ENCODE measurements at places on chromosomes 3 and 15.
A peak's percentile ranks its signal among the peaks of the same experiment; 100 is the strongest.

- DNase-seq, result no peak
Observed at GRCh38 chr15:79957741-79958140, 13.3 kb downstream of the BCL2A1 start.

GRCh38 chr3:138801792-138802191, 32.9 kb downstream of the PIK3CB start:
- DNase-seq, result no peak

- no peak for DNase-seq
Observed at GRCh38 chr3:117586161-117586560, 876.6 kb downstream of the TUSC7 start.

DNA sequence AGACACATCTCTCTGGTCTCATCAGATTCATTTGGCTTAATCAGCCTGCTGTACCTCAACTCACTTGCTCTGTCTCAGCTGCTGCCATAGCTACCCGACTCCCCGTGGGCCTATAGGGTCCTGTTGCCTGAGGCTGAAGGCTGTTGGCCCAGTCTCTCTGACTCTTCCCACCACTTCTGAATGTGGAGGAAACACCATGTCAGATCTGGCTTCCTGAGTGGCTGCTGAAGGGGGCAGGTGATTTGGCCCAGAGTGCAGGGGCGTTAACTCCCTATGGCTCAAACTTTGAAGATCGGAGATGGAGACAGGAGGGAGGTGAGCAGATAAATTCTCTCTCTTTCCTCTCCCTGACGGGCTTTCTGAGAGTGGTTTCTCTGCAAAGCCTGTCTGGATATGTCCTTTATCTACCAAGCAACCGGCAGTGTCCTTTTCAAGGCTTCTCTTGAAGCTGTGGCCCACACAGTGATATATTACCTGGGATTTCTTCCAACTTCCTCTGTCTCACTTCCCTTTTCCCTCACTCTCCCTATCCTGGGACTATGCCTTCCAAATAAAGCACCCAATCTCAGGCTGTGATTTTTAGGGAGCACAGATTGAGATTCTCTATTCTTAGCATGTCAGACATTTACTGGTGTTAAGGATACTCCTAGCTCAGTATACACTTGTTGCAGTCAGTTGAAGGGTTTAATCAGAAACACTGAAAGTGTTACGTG, 334.9 kb upstream of the TBC1D5 start:
- DNase-seq, result no peak

DNA sequence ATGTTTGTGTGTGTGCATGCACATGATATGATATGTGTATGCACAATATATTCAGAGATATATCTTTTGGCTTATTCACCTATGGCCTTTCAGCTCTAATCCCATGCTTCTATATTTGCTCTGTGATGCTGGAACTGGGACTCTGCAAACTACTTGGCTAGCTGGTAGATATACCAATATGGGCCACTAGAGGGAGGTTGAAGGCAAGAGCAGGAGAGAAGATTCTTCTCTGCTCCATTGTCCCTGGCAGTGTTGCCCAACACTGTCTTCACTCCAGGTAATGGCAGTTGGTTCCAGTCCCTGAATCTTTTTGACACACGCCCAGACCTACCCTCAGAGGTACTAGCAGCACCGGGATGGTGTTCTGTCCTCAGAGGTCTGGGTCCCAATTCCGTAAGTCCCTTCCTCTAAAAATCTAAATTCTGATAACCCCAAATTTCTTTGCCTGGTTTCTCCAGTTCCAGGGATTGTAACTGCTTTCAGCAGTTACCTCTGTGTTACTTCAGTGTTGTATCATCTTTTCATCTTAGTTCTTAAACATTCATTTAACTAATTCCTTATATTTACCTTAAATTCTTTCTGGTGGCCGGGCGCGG, 44.7 kb downstream of the GTPBP8 start:
- DNase-seq, result peak; percentile 17

GRCh38 chr15:80823120-80823519, 44.0 kb downstream of the CEMIP start:
- no peak for DNase-seq

DNA sequence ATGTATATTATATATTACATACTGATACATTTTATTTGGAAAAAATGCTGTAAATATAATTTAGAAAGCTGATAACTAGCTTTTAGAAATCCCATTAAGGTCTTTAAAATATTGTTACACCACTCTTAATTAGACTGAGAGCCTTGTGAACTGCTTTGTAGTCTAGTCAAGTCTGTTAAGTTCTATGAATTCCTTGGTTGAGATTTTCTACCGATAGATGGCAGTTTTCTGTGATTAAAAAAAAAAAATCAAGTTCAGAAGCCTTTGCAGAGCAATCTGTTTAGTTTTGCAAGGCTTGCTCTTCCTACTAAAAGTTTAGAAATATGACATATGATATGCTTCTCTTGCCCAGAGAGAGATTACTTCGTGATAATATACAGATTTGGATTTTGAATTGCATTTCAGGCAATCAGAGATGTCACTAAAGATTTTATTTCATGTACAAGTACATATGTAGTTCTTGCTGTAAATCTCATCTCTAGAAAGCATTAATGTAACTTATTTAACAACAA, 60.4 kb upstream of the SLITRK3 start:
- no peak for DNase-seq

DNA sequence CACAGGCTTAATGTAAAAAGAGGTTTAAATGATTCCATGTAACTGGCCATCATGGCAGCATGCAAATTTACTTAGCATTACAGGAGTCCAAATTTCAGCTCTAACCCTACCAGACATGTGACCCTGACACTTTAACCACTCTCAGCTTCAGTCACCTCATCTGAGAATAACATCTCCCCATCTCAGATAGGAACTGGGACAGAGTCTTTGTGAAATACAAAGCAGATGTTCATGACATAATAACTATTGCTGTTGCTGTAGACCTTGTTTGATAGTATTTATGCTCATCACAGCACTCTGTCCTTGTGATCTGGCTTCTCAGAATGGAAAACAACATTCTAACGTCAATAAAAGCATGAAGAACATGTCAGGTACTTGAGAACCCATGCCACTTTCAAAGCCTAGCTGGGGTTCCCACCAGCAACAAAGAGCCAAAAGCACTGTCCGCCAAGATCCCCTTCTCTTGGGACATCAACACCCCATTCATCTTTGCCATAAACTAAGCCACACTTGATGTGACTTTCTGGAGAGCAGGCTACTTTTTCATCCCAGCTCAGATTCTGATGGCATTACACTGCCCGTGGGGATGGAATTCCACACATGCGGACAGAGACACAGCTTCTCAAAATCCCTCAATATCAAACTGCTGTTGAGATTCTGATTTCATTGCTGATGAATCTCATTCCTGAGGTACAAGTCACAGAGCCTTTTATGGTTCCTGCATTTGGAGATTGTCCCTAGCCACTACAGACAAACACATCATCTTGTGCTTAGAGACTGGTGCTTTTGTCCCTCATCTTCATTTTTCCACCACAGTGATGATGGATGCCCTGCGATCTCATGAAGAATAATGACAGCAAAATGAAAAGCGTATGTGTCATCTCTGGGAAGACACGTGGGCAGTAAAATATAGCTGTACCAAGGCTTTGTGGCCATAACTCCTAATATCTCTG, 202.7 kb downstream of the TNIK start:
- DNase-seq, result no peak

GRCh38 chr15:66886686-66887273, 178.6 kb upstream of the SMAD3 start:
- DNase-seq, result no peak

GRCh38 chr3:194112120-194113106, 23.5 kb upstream of the HES1 start:
- DNase-seq, result no peak

GRCh38 chr3:178393824-178394223, 142.4 kb upstream of the KCNMB2 start:
- DNase-seq, result no peak

GRCh38 chr3:38646062-38646461, 3.4 kb downstream of the SCN5A start:
- no peak for DNase-seq

GRCh38 chr3:188432802-188433520, 279.0 kb downstream of the LPP start:
- no peak for DNase-seq

- no peak for DNase-seq
Observed at GRCh38 chr15:95365511-95366107, 964.9 kb upstream of the NR2F2 start.

DNA sequence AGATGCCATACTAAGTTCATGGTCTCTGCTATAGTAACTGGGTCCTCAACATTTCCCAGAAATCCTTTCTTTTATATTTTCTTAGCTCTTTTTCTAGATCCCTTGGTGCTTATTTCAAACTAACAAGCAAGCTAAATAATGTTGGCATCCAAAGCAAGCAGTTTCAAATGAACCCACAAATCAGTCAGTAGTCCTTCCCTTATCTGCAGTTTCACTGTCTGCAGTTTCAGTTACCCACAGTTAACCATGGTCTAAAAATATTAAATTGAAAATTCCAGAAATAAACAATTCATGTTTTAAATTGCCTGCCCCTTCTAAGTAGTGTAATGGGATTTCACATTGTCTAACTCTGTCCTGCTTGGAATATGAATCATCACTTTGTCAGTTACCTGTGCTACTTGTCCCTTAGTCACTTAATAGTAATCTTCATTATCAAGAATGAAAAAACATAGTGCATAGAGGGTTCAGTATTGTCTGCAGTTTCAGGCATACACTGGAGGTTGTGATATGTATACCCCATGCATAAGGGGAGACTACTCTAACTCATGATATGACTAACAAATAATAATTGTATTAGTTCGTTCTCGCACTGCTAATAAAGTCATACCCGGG, 633.7 kb downstream of the MECOM start:
- no peak for DNase-seq

DNA sequence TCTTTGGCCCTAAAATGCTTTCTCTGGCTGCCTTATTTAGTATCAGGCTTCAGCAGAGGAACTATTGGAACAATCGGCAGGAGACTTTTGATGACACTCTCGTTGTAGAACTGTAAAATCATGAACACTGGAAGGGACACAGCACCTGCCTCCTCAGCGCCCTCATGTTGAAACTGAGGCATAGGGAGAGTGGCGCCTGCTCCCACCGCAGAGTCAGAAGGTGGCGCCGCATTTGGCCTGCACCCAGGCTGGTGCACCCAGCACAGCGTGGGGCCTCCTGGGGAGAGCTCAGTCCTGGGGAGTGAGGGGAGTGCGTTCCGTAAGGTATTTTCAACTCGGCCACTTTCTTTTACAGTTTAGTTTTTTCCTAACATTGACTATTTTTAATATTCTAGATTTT, 78.2 kb upstream of the BLM start:
- DNase-seq, result no peak

DNA sequence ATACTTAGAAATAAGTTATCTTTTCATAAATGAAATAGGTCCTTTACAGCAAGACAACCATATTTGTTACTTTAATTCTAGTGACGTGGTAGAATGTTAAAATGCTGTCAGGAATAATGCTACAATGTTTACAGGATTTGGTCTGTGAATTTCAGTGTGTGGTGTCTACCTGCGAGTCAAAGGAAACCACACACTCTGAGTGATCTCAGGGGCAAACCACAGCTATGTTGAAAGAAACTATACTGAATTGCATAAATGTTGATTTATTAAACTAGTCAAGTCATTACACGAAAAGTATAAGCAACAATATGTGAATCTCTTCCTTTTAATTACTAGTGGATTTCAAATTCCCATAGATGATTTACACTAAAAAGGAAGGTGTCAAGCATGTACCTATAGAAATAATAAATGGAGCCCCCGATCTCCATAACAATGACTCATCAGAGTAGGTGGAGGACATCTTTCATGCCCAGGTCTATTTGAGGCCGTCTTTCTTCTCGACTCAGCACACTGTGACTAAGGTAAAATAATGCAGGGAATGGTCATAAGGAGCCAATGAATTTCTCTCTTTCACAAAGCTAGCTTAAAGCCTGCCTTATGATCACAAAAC, 463.0 kb downstream of the ERC2 start:
- no peak for DNase-seq

DNA sequence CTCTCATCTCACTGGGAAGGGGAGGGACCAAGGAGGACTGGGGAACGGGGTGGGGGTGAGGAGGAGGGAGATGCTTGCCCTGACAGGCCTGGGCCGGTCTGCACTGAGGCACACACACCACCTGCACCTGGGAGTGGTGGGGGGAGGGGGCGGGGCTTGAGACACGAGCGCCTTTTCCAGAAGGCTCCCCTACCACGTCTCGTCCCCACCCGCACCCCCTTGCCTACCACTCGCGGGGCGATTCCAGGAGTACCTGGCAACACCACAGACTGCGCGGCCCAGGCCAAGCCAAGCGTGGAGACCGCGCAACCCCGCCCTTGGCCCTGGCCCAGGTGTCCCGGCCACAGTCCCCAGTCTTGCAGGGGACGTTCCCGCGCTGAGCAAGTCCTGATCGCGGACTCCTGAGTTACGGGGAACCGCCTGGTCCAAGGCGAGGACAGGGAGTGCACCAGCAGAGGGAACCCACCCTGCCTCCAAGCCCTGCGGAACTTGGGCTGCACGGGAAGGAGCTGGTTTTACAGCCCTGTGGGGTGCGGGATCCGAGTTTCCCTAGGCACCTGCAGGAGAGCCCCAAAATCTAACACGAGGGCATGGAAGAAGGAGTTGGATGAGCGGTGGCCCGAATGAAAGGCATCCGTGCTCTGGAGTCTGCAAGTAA, 68.1 kb upstream of the SH3GL3 start:
- DNase-seq, result no peak

DNA sequence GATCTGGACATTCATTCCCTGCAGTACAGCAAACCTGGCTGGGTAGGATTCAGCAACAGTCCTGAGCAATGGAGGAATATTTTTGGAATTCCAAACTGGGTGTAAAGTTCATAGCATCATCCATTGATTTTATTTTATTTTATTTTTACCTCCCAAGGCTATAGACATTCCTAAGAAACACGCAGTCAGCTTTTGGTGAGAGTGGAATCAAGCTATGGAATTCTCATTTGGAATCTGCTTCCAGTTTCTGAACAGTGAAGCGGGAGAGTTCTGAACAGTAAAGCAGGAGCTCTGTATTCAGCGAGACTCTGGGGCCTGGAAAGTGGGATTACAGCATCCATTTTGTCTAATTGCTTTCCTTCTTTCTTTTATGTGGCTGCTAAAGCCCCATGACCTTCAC, 1.4 kb upstream of the PDZRN3 start:
- DNase-seq, result no peak

GRCh38 chr15:96657096-96657495, 326.6 kb downstream of the NR2F2 start:
- no peak for DNase-seq

GRCh38 chr15:80819001-80819400, 39.8 kb downstream of the CEMIP start:
- no peak for DNase-seq

DNA sequence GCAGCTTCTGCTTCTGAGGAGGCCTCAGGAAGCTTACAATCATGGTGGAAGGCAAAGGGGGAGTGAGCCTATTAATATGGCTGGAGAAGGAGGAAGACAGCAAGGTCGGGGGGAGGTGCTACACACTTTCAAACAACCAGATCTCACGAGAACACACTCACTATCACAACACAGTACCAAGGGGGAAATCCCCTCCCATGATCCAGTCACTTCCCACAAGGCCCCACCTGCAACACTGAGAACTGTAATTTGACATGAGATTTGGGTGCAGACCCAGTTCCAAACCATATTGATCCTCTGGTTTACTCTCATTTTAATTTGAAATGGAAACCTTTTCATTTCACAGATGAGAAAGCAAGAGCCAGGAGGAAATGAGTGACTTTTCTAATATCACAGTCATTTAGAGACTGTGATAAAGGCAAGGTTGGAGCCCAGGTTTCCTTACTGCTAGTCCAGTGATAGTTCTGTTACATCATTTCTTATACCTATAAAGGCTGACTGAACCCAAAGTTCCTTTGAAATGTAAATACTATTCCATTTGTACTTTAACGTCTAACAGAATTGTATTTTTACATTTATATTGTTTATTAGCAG, 105.8 kb upstream of the GAP43 start:
- no peak for DNase-seq

GRCh38 chr3:110314512-110315114, 757.0 kb upstream of the NECTIN3 start:
- DNase-seq, result peak; percentile 11

Measured in stimulated activated CD4-positive, alpha-beta T cell treated with anti-CD3 and anti-CD28 coated beads, TNF-alpha, amount 100 ng/mL, for 4 hours (primary cell).